Cortex of kidney (tissue), 1 donor: ENCODE measurements at places on chromosomes 2 and 18.

GRCh38 chr2:19706332-19706731 lies 195.5 kb downstream of the TTC32 start:
- DNase-seq = no peak

GRCh38 chr2:118988706-118989105 lies 46.7 kb downstream of the MARCO start:
- no peak for DNase-seq

- DNase-seq = no peak
Observed at GRCh38 chr2:108594982-108595464, 60.8 kb downstream of the LIMS1 start.

- DNase-seq = no peak
Observed at GRCh38 chr2:18376936-18377335, 183.5 kb downstream of the RDH14 start.

GRCh38 chr2:66571918-66572317 lies 137.0 kb downstream of the MEIS1 start:
- no peak for DNase-seq

DNA sequence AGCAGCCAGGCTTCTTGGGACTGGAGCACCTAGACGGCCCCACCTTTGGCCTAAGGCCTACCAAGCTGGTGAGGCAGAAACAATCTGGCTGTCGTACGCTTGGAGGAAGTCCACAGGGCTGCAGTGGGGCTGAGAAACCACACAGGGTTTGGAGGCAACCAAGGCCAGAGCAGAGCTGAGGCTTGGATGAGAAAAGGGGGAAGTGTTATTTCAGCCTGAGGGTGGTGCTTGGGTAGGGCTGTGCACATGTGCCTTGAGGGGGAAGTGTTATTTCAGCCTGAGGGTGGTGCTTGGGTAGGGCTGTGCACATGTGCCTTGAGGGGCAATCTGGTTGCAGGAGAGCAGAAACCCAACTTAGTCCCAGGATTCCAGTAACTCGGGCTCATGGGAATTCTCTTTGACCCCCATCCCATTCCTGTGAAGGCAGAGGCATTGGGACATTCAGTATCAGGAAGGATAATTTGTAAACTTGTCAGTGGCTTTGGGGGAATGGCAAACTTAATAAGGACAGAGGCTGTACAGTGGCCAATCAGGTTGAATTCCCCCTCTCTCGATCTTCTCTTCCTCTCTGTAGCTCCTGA lies 971 bp upstream of the FBXO41 start:
- DNase-seq = no peak

GRCh38 chr2:187075199-187075635 lies 226.2 kb upstream of the ZSWIM2 start:
- no peak for DNase-seq

GRCh38 chr2:7427293-7428060 lies 510.3 kb downstream of the RNF144A start:
- DNase-seq = no peak

GRCh38 chr2:39701137-39701536 lies 35.4 kb downstream of the TMEM178A start:
- DNase-seq = no peak

DNA sequence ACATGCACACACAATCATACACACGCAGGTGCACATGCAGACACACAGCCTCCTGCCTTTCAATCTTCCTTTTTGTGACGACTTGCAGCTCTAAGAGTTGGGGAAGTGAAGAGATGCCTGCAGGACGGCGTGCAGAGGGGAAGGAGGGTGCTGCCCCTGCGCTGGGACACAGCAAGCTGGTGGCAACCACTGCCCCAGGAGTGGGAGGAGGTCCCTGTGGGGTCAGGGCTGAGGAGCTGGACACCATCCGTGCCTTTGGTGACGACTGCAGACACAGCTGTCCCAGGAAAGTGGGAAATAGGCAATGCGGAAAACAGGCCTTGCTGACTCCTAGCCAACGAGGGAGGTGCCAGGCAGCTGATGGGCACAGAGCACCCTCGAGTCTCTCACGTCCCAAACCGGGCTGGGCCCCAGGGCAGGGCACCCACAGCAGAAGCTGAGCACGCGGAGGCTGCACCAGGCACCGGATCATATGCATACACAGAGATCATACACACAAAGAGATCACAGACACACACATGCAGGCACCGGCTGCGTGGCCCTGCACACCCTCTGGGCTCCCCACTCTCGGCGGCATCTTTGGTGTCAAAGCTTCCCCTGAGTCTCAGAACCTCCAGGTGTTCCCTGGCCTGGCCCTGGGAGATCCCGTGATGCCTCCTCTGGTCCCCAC lies 146.1 kb downstream of the PXDN start:
- no peak for DNase-seq
